Fibroblast of lung (primary cell): ENCODE measurements at places on chromosomes 13 and 19.

DNA sequence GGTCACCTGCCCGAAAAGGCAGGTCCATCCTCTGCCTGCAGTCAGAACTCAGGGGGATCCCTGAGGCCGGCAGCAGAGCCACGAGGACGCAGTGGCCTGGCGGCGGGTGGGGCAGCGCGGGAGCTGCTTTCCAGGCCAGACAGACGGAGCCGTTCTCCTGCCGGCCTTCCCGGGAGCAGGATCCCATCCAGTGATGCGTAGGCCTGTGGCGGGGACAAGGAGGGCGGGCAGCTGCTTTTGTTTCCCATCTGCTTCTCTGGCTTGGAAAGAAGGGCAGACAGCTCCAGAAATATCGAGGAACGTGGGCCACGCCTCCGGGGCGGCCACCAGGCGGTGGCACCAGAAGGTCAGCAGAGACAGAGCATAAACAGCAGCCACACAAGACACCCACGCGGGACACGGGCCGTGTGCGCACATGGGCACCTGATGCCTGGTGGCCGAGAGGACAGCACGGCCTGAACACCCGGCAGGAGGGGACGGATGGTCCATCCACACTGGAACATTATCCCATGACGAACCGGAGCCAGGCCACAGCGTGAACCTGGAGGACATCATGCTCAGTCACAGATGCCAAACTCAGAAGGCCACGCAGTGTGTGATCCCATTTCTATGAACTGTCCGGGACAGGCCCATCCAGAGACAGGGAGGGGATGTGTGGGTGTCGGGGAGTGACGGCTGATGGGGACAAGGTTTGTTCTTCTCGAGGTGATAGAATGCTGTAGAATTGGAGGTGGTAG is 13.9 kb upstream of the MKNK2 start:
- H3K4me1 ChIP-seq = peaks cover 26% of the 10 kb centered on the region
- H3K27me3 ChIP-seq = no peaks in the 10 kb centered on the region
- no peak for DNase-seq

- H3K4me1 ChIP-seq = peaks cover 12% of the 10 kb centered on the region
- H3K36me3 ChIP-seq = no peaks in the 10 kb centered on the region
- no peak overlapping the region for H3K4me3 ChIP-seq
- H3K27ac ChIP-seq = no peak overlapping the region
- no peaks in the 10 kb centered on the region for H3K27me3 ChIP-seq
Observed at GRCh38 chr13:46618694-46619254, 65.8 kb downstream of the LRCH1 start.

GRCh38 chr19:19053508-19054314 is 10.1 kb upstream of the SLC25A42 start:
- no peak overlapping the region for H3K4me3 ChIP-seq
- H3K27ac ChIP-seq = no peak overlapping the region
- H3K36me3 ChIP-seq = peaks cover 33% of the 10 kb centered on the region

GRCh38 chr19:19860756-19861390 is 4.8 kb upstream of the ZNF253 start:
- no peaks in the 10 kb centered on the region for H3K27me3 ChIP-seq
- H3K36me3 ChIP-seq = no peaks in the 10 kb centered on the region
- no peak overlapping the region for H3K27ac ChIP-seq
- no peak overlapping the region for H3K4me3 ChIP-seq
- DNase-seq = peak; percentile 3

GRCh38 chr13:112456138-112457056 is 80.2 kb downstream of the SPACA7 start:
- no peaks in the 10 kb centered on the region for H3K4me1 ChIP-seq
- no peaks in the 10 kb centered on the region for H3K27me3 ChIP-seq
- DNase-seq = no peak

DNA sequence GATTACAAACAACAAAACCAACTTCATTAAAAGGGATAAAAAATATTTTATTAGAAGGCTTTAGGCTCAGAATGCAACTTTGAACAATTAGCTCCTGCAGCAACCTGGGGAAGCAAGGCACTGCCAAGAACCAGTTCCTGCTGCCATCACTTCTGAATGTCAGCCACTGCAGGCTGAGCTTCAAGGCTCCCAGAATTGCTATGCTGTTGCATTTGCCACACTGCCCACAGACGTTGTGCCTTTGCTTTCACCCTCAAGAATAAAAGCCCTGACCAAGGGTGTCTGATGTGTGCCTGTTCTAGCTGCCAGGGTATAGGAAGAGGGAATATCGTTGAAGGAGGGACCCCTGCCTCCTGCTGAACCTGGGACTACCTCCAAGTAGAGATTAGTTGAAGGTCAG is 238.4 kb downstream of the ITGBL1 start:
- H3K27me3 ChIP-seq = no peaks in the 10 kb centered on the region
- H3K36me3 ChIP-seq = no peaks in the 10 kb centered on the region
- H3K4me1 ChIP-seq = peaks cover 4% of the 10 kb centered on the region
- no peak for DNase-seq

- no peak overlapping the region for H3K27ac ChIP-seq
- peaks cover 2% of the 10 kb centered on the region for H3K36me3 ChIP-seq
- H3K4me3 ChIP-seq = no peak overlapping the region
- H3K4me1 ChIP-seq = peaks cover 4% of the 10 kb centered on the region
Observed at GRCh38 chr19:35773020-35773806, 2.2 kb upstream of the ARHGAP33 start.

GRCh38 chr19:55255618-55256423 is 3.0 kb downstream of the PPP6R1 start:
- no peak for DNase-seq
- H3K27me3 ChIP-seq = no peaks in the 10 kb centered on the region
- no peak overlapping the region for H3K27ac ChIP-seq
- H3K36me3 ChIP-seq = no peaks in the 10 kb centered on the region
- H3K4me3 ChIP-seq = peak overlapping the region; percentile 88
